CD4-positive, alpha-beta T cell treated with Interleukin-15 for 4 hours (primary cell): ENCODE measurements at places on chromosomes 3 and 15.

- DNase-seq, result no peak
These were observed 7.2 kb downstream of the ITIH3 start for GRCh38 chr3:52801839-52802238.

- DNase-seq, result no peak
These were observed 332.3 kb upstream of the C2CD4B start for GRCh38 chr15:62497356-62497755.

GRCh38 chr15:29937956-29938355 lies 115.7 kb upstream of the TJP1 start:
- DNase-seq, result no peak

DNA sequence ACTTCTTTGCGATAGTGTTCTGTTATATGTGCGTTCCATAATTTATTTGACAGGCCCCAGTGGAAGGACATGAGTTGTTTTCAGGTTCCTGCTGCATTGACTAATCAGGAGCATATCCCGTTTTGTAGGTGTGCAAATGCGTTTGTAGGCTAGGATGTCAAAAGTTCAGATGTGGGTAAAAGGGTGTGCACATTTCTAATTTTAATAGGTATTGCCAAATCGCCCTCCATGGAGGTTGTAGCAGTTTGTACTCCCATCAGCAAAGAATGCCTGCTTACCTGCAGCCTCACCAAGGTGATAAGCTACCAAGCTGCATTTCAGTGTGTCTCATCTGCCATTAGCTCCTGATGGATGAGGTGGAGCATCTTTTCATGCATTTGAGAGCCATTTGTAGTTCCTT lies 36.3 kb downstream of the KLF13 start:
- no peak for DNase-seq

DNA sequence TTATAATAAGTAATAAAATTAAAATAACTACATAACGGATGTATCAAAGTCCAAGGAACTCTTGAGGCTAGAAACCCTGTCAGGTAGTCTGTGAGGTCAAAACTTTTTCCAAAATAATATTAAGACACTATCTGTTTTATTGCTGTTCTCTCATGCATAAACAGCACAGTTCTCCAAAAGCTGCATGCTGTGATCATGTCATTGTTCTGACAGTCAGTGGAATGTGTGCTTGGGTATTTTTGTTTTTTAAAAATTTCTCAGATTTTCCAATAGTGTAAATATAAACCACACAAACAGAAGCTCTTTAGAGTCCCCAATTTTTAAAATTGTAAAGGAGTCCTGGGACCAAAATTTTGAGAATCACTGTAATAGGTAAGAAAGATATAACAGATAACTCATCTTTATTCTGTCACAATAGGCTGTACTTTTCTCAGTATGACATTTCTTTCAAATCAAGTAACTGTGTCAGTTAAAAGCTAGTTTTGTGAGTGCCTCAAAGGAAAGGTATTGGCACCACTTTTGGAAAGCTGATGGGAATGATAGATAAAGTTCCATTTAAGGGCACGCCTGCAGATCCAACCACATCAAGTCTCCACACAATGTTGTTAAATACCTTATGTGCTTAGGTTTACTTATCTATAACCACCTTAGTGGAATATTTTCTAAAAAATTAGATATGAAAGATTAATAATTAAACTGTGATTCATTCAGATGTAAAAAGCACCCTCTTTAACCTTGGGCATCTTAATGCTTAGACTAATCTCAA lies 49.3 kb downstream of the CEP152 start:
- no peak for DNase-seq

DNA sequence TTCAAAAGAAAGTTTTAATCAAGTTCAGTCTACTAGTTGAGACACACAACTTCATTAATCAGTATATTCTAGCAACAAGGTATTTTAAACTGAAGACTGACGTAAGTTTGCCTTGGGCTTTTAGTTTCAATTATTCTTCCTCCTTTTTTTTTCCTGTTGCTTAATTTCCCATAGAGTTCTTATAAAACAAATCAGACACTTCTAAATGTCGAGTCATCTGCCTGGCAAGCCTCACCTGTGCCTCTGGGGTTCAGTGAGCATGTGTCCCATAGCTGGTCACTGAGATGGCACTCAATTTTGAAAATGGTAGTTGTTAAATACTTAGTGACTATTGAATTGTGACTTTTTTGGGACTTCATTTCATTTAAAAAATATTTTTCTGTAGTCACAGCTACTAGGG lies 27.4 kb downstream of the NKIRAS1 start:
- no peak for DNase-seq

- no peak for DNase-seq
These were observed 46.7 kb downstream of the TMED3 start for GRCh38 chr15:79357566-79357965.

DNA sequence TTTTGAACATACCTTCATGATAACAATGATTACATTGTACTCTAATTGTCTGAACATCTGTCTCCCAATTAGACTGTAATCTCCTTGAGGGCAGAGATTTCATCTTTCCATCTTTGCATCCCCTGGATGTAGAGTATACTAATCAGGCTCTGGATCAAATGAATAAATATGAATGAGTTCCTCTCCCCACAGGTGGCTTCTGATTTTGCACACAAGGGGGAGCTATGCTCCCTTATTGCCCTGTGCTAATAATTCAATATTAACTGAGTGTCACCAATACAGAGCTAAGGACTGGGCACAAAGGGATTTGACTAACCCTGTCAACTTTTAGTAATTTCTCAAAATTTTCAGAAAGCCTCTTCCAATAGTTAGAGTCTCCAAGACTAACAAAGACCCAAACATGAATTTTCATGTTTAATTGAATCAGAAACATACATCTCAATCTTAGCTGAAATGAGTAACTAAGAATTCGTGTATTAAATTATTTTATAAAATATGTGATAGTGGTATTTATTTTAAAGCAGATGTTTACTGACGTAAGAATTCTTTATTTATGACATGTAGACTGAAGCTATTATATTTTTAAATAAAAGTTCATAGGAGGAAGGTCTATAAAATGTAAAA lies 3.0 kb downstream of the DUOXA1 start:
- peak; percentile 56 for DNase-seq

- DNase-seq, result no peak
These were observed 78.9 kb downstream of the FAM174B start for GRCh38 chr15:92576597-92577200.

DNA sequence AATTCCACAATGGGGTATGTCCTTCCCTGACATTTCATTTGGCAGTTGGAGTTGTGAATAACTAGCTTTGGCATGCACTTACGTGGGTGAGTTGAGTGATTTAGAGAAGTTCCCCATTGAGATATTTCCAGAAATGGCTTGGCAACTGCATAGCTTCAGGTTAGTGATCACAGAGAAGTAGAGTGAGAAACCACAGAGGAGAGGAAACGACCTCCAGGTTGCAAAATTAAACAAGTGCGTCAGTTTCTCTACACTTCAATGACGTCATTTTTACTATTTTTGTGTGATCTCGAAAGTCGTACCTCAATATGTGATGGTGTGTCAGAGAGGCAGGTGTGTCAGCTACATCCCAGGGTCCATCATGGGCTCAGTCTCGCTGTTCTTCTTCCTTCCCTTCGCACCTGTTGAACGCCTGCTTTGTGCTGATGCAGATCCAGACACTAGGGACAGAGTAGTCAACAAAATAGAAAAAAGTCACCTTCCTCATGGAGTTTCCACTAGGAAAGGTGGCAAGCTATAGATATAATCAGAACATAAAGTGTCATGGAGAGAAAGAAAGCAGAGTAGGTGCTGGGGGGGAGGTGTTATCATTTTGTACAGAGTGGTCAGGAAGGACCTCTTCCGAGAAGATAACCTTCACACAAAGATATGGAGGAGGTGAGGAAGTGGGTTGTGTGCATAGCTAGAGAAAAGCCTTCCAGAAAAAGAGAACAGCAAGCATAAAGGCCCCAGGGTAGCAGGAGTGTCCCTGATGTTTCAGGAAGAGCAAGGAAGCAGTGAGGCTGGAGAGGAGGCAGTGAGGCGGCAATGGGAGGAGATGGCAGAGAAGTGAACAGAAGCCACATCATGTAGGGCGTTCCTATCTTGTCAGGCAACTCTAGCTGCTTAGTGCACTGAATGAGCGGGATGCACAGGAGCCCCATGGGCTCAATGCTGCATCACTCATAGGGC lies 75.6 kb downstream of the MCTP2 start:
- DNase-seq, result peak; percentile 26

GRCh38 chr3:57787867-57788623 lies 31.9 kb downstream of the SLMAP start:
- no peak for DNase-seq

- DNase-seq, result no peak
These were observed 22.6 kb upstream of the RBP1 start for GRCh38 chr3:139561959-139562676.

DNA sequence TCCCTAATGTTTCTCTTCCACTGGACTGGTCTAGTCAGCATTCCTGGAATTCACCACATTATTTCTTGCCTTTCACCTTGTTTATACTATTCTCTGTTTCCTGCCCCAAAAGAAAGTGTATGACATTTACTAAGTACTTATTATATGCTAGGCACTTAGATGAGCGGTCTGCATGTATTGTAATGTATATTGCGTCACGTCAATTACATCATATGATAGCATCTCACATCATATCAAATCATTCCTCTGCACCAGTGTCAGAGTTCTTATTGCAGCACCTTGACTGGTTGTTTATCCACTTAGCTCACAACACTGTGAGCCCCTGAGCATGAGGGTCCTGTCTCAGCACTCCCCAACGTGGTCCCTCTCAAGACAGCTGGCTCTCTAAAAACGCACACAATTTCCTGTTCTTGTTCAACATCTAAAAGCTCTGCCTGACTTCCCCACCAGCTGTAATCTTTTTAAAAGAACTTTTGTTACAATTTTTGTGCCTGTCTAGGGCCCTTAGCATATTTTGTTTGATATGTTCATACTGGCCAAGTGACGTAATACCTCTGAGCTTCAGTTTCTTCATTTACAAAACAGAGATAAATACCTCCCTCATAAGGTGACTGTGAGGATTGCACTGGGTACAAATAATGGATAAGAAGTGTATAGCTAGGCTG lies 58.8 kb downstream of the ARHGAP31 start:
- peak; percentile 41 for DNase-seq

DNA sequence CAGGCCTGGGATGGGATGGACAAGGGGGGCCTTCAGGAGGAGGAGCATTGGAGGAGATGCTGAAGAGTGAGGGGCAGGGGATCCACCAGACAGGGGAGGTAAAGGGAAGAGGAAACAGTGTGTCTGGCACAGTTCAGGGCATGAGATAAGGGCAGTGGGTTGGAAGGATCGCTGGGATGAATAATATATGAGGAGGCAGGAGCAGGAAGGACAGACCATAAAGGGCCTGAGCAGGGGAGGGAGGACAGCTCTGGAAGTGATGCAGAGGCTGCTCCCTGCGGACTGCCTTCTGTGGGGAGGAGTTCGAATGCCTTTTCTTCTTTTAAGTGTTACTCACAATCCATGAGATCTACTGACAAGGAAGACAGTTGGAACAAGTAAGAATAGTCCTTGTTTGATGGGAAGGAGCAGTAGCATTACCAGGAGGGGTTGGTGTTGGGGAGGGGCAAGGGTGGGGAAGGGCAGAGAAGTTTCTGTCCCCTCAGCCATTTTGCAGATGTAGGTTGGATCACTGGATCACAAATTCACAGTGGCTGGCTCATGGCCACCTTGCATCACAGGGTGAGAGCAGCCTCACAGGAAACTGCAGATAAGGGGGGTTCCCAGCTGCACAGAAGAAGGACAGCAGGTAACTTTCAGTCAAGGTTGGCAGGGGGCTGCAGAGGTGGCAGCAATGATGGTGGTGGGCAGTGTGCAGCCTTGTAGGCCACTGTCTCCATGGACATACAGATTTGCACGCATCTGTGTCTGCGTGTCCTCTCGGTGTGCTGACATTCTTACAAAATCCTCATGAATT lies 91.9 kb upstream of the SNRPN start:
- no peak for DNase-seq

DNA sequence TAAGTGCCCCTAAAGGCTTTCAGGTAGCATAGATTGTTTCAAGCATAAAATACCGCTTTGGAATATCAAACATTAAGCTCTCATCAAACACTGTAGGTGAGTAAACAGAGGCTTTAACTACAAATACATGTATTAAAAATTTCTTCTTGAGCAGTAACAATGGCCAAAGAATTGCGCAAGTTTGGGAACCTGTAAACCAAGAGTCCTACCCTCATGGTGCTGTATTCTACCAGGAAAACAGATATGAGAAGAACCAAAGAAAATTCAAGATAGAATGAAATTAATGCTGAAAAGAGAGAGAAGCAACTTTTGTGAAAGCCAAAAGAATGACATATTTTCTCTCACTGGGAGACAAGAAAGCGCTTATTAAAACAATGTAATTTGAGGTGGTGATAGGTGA lies 45.5 kb downstream of the CPNE4 start:
- no peak for DNase-seq

- DNase-seq, result no peak
These were observed 59.1 kb downstream of the LMLN start for GRCh38 chr3:198019115-198019514.

DNA sequence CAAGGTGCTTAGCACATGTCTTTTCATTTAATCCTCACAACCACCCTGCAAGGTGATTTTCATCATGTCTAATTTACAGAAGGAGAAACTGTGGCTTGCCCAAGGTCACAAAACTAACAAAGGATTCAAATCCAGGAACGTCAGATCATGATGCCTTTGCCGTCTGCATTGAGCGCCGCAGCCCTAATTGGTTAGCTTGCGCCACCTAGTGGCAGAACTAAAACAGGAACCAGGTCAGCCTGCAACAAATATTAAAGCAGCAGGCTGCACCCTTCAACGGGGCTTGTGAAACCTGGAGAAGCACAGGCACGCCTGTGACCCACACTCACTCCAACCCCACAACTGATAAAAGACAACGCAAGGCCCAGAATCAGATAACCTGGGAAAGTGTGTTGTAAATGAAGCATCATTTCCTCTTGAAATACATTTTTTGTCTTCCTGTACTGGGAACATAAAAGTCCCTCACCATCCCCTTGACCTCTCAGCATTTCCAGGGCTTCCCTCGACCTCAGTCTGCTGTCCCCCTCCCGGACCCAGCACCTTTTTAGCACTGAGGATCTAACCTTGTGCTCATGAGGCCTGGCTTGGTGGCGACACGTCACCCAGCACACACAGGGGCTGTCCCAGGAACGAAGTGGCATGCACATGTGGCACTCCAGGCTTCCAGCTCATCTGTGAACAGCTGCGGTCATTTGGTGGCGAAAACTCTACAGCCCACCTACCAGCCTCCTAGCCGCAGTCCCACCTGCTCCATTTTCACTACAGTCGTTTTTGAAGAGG lies 17.3 kb downstream of the DPH3 start:
- peak; percentile 82 for DNase-seq

DNA sequence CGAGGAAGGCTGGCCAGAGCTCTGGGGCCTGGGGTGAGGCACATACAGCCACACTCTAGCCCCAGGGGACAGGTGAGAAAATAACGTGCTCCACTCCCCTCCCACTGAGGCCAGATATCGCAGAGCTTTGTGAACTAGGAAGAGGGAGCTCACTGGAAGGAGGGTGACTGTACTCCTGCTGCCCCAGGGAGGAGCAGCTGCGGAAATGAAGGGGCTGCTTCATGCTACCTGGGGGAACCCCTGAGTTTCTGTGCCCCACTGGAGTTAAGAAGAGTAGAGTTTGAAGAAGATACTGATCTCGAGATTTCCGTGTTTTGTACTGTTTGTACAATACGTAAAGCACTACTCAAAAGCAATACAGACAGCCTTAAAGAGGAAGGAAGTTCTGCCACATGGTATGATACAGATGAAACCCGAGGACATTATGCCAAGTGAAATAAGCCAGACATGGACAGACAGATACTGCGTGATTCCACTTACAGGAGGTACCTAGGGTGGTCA lies 44.6 kb downstream of the CMTM6 start:
- peak; percentile 77 for DNase-seq

- no peak for DNase-seq
These were observed 65.4 kb upstream of the TBC1D23 start for GRCh38 chr3:100195375-100195774.

- no peak for DNase-seq
These were observed 252.7 kb downstream of the NR1D2 start for GRCh38 chr3:24197809-24198208.
